Activated naive CD8-positive, alpha-beta T cell treated with anti-CD3 and anti-CD28 coated beads for 36 hours (primary cell): ENCODE measurements at places on chromosomes 4 and X.
A peak's percentile ranks its signal among the peaks of the same experiment; 100 is the strongest.

- peak overlapping the region; percentile 65 for H3K27ac ChIP-seq
- H3K4me1 ChIP-seq, result peaks cover 18% of the 10 kb centered on the region
- no peaks in the 10 kb centered on the region for H3K27me3 ChIP-seq
Observed at GRCh38 chr4:55865228-55865806, 11.9 kb downstream of the EXOC1 start.

DNA sequence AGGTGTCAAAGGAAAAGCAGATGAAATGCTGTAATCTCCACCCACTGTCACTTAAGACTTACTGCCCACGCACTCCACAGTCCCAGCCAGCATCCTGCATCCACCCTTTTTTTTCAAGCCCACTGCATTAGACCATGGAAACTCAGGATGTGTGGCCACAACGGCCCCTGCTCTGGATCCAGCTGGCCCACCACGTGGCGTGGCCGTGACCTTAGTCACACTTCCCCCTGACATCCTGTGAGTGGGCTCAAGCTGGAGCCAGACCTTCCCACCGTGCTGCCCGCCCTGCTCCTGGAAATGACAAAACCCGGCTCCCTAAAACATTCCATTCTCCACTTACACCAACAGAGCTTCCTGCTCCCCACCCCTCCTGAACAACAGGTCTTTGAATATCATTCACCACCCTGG is 588.3 kb upstream of the DIPK2B start:
- H3K4me3 ChIP-seq, result no peak overlapping the region
- peaks cover 40% of the 10 kb centered on the region for H3K36me3 ChIP-seq
- H3K27me3 ChIP-seq, result no peaks in the 10 kb centered on the region

DNA sequence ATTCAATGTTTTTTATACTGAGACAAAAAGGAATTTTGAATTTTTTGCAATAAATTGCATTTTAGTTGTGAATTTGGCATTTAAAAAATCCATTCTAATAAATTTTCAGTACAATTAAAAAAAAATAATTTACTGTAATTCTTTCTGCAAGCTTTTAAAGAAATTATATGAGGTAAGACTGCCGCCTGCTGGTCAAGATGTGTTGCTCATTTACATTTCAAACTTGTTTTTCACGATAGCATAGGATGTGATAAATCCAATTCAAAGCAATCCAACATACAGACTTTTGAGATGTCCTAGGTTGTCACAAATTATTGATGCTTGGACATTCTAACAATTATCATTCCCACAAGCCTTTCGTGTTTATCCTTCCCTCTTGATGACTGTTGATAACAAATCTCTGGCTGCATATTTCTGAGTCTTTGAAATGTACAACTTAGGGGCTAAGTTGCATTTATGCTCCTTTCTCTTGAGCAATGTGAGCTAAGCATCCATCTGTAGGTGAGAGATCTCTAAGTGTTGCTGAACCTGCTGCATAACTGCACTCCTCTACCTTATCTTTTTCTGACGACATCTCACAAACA is 21.7 kb upstream of the MFAP3L start:
- peaks cover 4% of the 10 kb centered on the region for H3K27me3 ChIP-seq
- H3K4me3 ChIP-seq, result no peak overlapping the region
- H3K4me1 ChIP-seq, result no peaks in the 10 kb centered on the region
- peak; percentile 18 for DNase-seq
- no peaks in the 10 kb centered on the region for H3K36me3 ChIP-seq
- H3K27ac ChIP-seq, result no peak overlapping the region

DNA sequence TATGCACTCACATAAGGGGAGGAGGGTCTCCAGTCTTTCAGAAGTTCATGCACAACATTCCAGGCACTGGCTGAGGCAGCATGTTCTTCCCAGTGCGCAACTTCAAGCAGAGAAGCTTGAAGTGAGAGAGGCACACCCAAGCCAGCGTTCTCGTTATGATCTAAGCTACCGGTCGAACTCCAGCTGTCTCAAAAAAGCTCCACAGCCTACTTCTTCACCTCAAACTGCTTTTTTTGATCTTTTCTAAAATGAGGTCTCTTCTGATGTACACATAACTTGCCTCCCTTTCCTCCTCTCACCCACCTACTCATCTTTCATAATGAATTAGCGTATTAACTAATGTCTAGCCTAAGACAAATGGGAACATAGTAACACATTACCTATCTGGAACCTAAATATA is 25.3 kb downstream of the GPC4 start:
- no peaks in the 10 kb centered on the region for H3K36me3 ChIP-seq
- H3K27me3 ChIP-seq, result peaks cover 11% of the 10 kb centered on the region
- H3K27ac ChIP-seq, result no peak overlapping the region

- H3K27ac ChIP-seq, result no peak overlapping the region
- no peaks in the 10 kb centered on the region for H3K4me1 ChIP-seq
- H3K27me3 ChIP-seq, result peaks cover 8% of the 10 kb centered on the region
- H3K4me3 ChIP-seq, result no peak overlapping the region
- DNase-seq, result no peak
Observed at GRCh38 chr4:14124816-14125215, 497.3 kb upstream of the BOD1L1 start.

GRCh38 chr4:152187693-152188092 is 348.2 kb downstream of the FBXW7 start:
- no peak overlapping the region for H3K27ac ChIP-seq
- no peaks in the 10 kb centered on the region for H3K36me3 ChIP-seq
- DNase-seq, result no peak
- H3K27me3 ChIP-seq, result no peaks in the 10 kb centered on the region
- H3K4me1 ChIP-seq, result peaks cover 25% of the 10 kb centered on the region
- no peak overlapping the region for H3K4me3 ChIP-seq

DNA sequence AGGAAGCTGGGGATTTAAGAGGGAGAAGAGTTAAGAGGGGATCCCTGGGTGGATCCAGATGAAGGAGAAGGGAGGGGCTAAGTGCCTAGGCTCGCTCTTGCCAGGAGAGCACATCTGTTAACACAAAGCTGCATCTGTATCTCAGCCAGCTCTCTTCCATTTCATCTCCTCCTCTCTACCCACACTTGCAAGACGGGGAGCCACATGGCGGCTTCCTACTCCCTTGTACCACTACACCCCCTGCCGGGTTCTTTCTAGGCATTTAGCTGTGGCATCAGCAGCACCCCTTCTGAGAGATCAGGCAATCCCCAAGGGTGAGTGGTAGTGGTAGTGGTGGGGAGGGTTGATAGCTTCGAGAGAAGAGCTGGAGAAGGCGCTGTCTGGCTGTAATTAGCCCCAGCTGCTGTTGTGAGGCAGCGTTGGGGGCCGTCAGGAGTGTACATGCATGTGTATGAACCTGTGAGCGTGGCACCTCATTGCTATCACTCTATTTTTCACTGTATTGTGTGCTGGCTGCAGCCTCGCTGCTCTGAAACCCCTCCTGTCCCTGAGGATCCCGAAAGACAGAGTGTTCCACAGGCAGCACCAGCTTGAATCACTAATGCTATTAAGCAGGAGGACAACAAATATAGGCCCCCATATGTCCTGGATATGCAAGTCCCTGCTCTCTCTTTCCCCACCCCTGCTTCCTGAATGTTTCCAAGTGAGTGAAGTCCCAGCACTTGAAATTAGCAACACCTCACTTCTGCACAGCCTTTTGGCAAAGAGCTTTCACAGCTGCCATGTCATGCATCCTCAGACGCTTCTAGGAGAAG is 73.7 kb downstream of the RTL9 start:
- H3K4me1 ChIP-seq, result no peaks in the 10 kb centered on the region
- DNase-seq, result no peak
- no peak overlapping the region for H3K4me3 ChIP-seq
- no peaks in the 10 kb centered on the region for H3K36me3 ChIP-seq
- peaks cover 3% of the 10 kb centered on the region for H3K27me3 ChIP-seq

DNA sequence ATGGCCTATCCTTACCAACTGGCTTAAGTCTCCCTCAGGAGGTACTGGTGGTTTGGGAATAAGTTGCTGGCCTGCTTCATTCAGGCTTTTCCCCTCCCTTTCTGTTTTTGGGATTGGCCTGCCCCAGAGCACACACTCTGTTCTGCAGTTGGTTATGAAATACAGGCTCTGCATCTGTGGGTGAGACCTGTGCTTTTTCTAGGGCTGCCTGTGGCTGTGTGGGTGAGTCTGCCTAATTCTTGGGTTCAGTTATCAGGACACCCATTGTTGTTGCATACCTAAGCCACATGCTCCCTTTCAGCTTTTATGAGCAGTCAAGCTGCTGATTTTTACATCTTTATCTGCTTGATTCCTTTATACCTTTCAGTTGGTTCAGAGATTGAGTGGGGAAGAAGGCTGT is 19.0 kb upstream of the CWH43 start:
- no peaks in the 10 kb centered on the region for H3K36me3 ChIP-seq
- no peak overlapping the region for H3K4me3 ChIP-seq
- no peak overlapping the region for H3K27ac ChIP-seq
- H3K27me3 ChIP-seq, result peaks cover 2% of the 10 kb centered on the region
- H3K4me1 ChIP-seq, result peaks cover 10% of the 10 kb centered on the region

GRCh38 chr4:143286701-143287571 is 49.7 kb upstream of the GAB1 start:
- H3K36me3 ChIP-seq, result no peaks in the 10 kb centered on the region
- no peak overlapping the region for H3K4me3 ChIP-seq
- no peak overlapping the region for H3K27ac ChIP-seq
- no peak for DNase-seq
- H3K27me3 ChIP-seq, result peaks cover 5% of the 10 kb centered on the region

GRCh38 chr4:109873791-109874514 is 26.0 kb downstream of the LRIT3 start:
- no peak for DNase-seq
- no peak overlapping the region for H3K4me3 ChIP-seq
- H3K27me3 ChIP-seq, result peaks cover 13% of the 10 kb centered on the region
- no peaks in the 10 kb centered on the region for H3K4me1 ChIP-seq

DNA sequence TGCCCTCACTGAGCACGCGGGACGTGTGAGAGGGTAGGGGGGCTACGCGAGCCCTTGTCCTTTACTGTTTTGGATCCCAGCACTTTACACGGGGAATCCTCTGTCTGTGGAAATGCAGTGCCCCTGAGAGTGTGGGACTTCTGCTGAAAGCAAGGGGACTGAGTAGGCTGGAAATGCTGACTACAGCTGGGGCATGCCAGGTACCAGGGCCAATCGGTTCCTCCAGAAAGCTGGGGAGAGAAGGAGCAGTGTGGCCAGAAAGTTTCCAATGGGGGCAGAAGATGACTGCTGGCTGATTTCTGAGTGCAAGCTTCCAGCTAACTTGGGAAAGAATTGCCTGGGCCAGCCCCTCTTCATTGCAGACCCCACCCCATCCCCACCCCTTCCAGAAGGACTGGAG is 1.5 kb downstream of the NHSL2 start:
- no peak overlapping the region for H3K27ac ChIP-seq
- H3K36me3 ChIP-seq, result no peaks in the 10 kb centered on the region
- no peak for DNase-seq
- H3K27me3 ChIP-seq, result peaks cover 50% of the 10 kb centered on the region

GRCh38 chr4:39348371-39349315 is 17.5 kb downstream of the RFC1 start:
- H3K27me3 ChIP-seq, result no peaks in the 10 kb centered on the region
- peak overlapping the region; percentile 74 for H3K27ac ChIP-seq
- no peak for DNase-seq
- peaks cover 57% of the 10 kb centered on the region for H3K36me3 ChIP-seq
- H3K4me3 ChIP-seq, result no peak overlapping the region

DNA sequence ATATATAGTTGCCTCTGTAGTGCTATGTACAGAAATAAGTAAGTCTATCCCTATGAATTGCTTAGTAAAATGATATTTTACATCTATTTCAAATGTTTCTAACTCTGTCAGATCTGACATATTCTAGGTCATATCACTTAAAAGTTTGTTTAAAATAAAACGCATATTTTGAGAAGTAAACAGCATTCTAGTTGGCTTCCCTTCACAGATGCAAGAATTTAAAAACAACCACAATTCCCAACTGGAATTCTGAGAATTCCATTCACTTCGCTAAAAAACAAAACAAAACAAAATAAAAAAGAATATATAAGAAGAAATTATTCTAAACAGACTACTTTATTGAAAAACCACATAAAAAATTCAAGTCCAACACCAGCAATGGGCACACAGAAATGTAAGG is 126.0 kb downstream of the PPP3CA start:
- H3K4me3 ChIP-seq, result no peak overlapping the region
- no peak overlapping the region for H3K27ac ChIP-seq
- peaks cover 14% of the 10 kb centered on the region for H3K4me1 ChIP-seq
- no peak for DNase-seq
- peaks cover 1% of the 10 kb centered on the region for H3K36me3 ChIP-seq

DNA sequence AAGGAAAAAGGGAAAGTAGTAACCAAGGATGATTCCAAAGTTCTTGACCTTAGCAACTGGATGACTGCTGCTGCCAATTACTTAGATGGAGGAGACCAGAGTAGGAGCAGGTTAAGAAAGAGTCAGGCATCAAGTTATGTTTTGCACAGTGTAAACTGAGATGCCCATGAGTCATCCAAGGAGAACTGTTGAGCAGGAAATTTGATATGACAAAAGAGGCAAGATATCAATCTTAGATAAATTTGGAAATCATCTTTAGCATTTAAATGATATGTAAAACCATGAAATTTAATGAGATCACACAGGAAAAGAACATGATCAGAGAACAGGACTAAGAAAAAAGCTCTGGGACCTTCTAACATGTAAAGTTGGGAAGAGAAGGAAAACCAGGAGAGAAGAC is 361.3 kb downstream of the OPHN1 start:
- H3K4me3 ChIP-seq, result no peak overlapping the region
- H3K27me3 ChIP-seq, result no peaks in the 10 kb centered on the region
- DNase-seq, result no peak
- H3K36me3 ChIP-seq, result no peaks in the 10 kb centered on the region
- H3K27ac ChIP-seq, result no peak overlapping the region

- DNase-seq, result no peak
- H3K27me3 ChIP-seq, result peaks cover 11% of the 10 kb centered on the region
- peak overlapping the region; percentile 90 for H3K4me3 ChIP-seq
Observed at GRCh38 chrX:73213734-73214425, 771 bp downstream of the NAP1L2 start.

GRCh38 chr4:161604516-161605300 is 559.1 kb downstream of the FSTL5 start:
- no peak overlapping the region for H3K27ac ChIP-seq
- no peaks in the 10 kb centered on the region for H3K4me1 ChIP-seq
- no peak overlapping the region for H3K4me3 ChIP-seq
- H3K27me3 ChIP-seq, result no peaks in the 10 kb centered on the region
- H3K36me3 ChIP-seq, result no peaks in the 10 kb centered on the region

GRCh38 chr4:118712872-118713271 is 27.7 kb downstream of the METTL14 start:
- H3K4me1 ChIP-seq, result peaks cover 22% of the 10 kb centered on the region
- no peak overlapping the region for H3K27ac ChIP-seq
- peaks cover 26% of the 10 kb centered on the region for H3K36me3 ChIP-seq
- no peaks in the 10 kb centered on the region for H3K27me3 ChIP-seq
- DNase-seq, result no peak

GRCh38 chr4:27910227-27910626 is 1049.6 kb downstream of the STIM2 start:
- H3K4me3 ChIP-seq, result no peak overlapping the region
- no peak overlapping the region for H3K27ac ChIP-seq
- no peaks in the 10 kb centered on the region for H3K27me3 ChIP-seq
- H3K4me1 ChIP-seq, result no peaks in the 10 kb centered on the region
- no peak for DNase-seq

DNA sequence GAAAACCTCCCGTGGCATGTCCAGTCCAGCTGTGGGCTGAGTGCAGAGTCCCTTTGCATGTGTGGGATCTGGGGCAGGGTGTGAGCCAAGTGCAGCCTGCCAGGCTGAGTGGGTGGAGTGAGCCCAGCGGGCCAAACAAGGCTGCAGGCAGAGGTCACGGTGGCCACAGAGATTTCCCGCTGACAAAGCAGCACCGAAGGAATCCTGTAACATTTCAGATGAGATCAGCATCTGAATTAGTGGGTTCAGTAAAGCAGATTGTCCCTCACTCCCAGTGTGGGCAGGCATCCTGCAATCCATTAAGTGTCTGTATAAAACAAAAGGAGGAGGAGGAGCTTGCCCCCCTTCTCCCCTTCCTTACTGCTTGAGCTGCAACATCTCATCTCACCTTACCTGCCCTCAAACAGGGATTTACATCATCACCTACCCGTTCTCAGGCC is 324.4 kb downstream of the FAT4 start:
- no peaks in the 10 kb centered on the region for H3K4me1 ChIP-seq
- no peak overlapping the region for H3K27ac ChIP-seq
- no peak overlapping the region for H3K4me3 ChIP-seq
- no peak for DNase-seq
- no peaks in the 10 kb centered on the region for H3K36me3 ChIP-seq
